Effector memory CD4-positive, alpha-beta T cell (primary cell): ENCODE measurements at places on chromosomes 6 and 20.

GRCh38 chr6:37515712-37516075 lies 16.0 kb upstream of the CCDC167 start:
- no peak for DNase-seq

GRCh38 chr6:96505363-96505762 lies 16.2 kb upstream of the UFL1 start:
- DNase-seq, result no peak

DNA sequence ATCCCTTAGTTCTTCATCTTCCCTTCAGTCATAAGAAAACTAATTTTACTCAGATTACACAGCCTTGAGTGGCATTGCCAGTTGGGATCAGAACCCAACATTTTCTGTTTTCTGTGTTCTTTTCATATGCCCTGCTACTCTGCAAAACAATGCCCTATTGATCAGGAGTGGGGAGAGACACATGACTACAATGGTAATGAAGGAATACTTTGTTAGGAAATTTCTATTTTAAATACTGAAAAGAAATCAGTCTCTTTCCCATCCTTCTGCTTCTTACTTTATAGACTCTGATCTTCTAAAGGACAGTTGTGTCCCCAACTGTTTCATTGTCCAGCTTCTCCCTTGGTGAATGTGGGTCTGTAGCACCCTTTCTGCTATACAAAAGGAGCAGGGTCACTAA lies 5.5 kb upstream of the PKIB start:
- no peak for DNase-seq

GRCh38 chr6:73509851-73510250 lies 11.0 kb downstream of the EEF1A1 start:
- no peak for DNase-seq

GRCh38 chr20:45489083-45489531 lies 19.6 kb downstream of the WFDC2 start:
- no peak for DNase-seq

DNA sequence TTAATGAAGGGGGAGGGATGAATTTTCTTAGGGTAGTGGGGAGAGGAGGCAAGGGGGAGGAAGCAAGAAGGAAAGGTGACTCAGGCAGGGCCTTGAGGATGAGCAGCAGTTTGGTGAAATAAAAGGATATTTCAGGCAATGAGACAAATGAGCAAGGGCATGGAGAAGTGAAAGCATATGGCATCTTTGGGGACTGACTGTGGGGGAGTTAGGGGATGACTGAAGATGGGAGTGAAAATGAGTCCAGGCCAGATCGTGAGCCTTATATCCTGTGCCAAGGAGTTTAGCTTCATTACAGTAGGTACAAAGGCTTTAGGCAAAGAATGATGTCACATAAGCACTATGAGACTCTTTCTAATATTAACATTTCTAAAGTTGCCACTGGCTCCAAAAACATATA lies 51.9 kb downstream of the ILRUN start:
- no peak for DNase-seq

- no peak for DNase-seq
These were observed 1567.8 kb upstream of the DEFB115 start for GRCh38 chr20:29689411-29690225.

- no peak for DNase-seq
These were observed 32.9 kb downstream of the COX4I2 start for GRCh38 chr20:31670371-31671228.

- no peak for DNase-seq
These were observed 25.7 kb downstream of the KCNK5 start for GRCh38 chr6:39203436-39204159.

GRCh38 chr20:25535762-25536161 lies 49.6 kb downstream of the NINL start:
- DNase-seq, result no peak

GRCh38 chr6:25297039-25297441 lies 17.9 kb downstream of the CARMIL1 start:
- DNase-seq, result no peak

GRCh38 chr6:83057705-83058321 lies 7.8 kb downstream of the UBE3D start:
- DNase-seq, result no peak

GRCh38 chr6:116842459-116842858 lies 13.6 kb upstream of the GPRC6A start:
- DNase-seq, result no peak

- DNase-seq, result no peak
These were observed 115.8 kb upstream of the MAP7 start for GRCh38 chr6:136666041-136666440.
